ENCODE measurements at places on chromosomes 1 and 21. TPM values are rescaled to one million over a fixed set of nuclear protein-coding genes. Genes with fewer than 3 reads are reported as not detected.

- DNase-seq = no peak
These were observed 26.7 kb upstream of the PAPPA2 start for GRCh38 chr1:176436251-176436650.

GRCh38 chr1:47432071-47433036, 5.5 kb upstream of the FOXD2 start:
- peak; percentile 56 for DNase-seq

DNA sequence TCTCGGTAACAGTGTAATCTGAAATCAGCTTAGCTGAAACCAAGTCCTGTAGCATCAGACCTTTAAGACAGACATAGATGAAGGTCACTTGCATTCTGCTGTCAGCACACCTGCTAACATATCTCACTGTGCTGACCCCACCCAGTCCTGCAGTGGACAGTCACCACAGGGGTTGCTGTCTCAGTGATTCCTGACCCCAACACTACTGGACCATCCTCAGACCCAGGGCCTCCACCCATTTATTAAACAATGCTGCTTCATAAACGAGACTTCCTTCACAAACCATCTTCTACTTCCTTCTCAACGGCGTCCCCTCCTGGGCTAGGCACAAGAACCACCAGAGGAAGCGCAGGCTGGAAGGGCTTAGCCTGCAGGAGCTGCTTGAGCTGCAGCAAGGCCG, 17.8 kb upstream of the LSS start:
- DNase-seq = no peak

- no peak for DNase-seq
These were observed 53.0 kb downstream of the HMCN1 start for GRCh38 chr1:185787238-185787637.

GRCh38 chr1:237228421-237228820, 186.4 kb downstream of the RYR2 start:
- DNase-seq = no peak

Gene TOE1
- total RNA-seq = 12.1 TPM

Gene OR10J1
- total RNA-seq = not detected

Data from fibroblast of lung (primary cell).